ENCODE measurements at places on chromosomes 11 and 22. TPM values are rescaled to one million over a fixed set of nuclear protein-coding genes. Genes with fewer than 3 reads are reported as not detected.

Gene DDTL
- 1.8 TPM for total RNA-seq

Gene PLEKHB1
- total RNA-seq: 0.54 TPM

Gene RASSF10
- 10.7 TPM for total RNA-seq

Gene SCGB1A1
- not detected for total RNA-seq

Gene FHIP1B
- 13.4 TPM for total RNA-seq

Gene NUDT22
- 33.5 TPM for total RNA-seq

Gene CARD18
- total RNA-seq: not detected

Gene PDE3B
- total RNA-seq: 2.5 TPM

Gene ABCG4
- 0.36 TPM for total RNA-seq

Gene MRTFA
- 41.6 TPM for total RNA-seq

Gene EXPH5
- 0.07 TPM for total RNA-seq

Gene PDGFB
- 4.5 TPM for total RNA-seq

Gene P2RY2
- 8.9 TPM for total RNA-seq

Gene SERHL2
- 0.13 TPM for total RNA-seq

Gene LRRC10B
- total RNA-seq: 0.10 TPM
